ENCODE measurements at places on chromosomes 1 and 21. TPM values are rescaled to one million over a fixed set of nuclear protein-coding genes. Genes with fewer than 3 reads are reported as not detected.

DNA sequence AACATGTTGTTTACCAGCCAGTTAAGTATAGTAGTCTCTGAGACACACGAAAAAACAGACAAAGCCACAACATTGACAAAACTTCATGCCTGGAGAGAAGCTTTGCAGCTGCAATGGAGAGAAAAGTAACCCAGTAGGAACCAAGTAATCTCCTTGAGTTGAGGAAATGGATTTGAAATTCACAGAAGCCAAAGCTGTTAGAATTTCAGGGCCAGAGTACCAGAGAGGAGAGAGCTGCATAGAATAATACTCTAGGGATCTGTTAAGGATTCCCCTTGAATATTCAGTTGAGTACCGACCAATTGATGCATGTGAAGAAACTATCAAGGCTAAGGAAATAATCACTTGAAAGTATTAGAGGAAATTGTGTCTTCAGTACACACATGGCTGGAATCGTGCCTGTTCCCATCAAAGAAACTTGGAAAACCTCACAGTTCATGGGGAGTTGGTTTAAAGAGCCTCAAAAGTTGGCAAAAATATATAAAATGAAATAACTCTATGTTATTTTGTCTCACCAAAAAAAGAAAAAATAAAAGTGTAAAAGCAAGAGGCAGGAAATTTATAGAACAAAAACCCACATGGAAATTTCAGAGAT is 324.0 kb upstream of the NEGR1 start:
- no peak overlapping the region for H3K27ac ChIP-seq
- DNase-seq, result no peak
- H3K4me1 ChIP-seq, result no peaks in the 10 kb centered on the region
- no peak overlapping the region for H3K4me3 ChIP-seq
- no peaks in the 10 kb centered on the region for H3K27me3 ChIP-seq

LCE1D gene
- total RNA-seq, result not detected

GRCh38 chr21:33228455-33228854 is 1.3 kb upstream of the IFNAR2 start:
- H3K36me3 ChIP-seq, result no peaks in the 10 kb centered on the region
- H3K4me1 ChIP-seq, result peaks cover 34% of the 10 kb centered on the region
- no peak for DNase-seq
- H3K27ac ChIP-seq, result no peak overlapping the region
- H3K27me3 ChIP-seq, result peaks cover 8% of the 10 kb centered on the region
- H3K4me3 ChIP-seq, result peak overlapping the region; percentile 91

DNA sequence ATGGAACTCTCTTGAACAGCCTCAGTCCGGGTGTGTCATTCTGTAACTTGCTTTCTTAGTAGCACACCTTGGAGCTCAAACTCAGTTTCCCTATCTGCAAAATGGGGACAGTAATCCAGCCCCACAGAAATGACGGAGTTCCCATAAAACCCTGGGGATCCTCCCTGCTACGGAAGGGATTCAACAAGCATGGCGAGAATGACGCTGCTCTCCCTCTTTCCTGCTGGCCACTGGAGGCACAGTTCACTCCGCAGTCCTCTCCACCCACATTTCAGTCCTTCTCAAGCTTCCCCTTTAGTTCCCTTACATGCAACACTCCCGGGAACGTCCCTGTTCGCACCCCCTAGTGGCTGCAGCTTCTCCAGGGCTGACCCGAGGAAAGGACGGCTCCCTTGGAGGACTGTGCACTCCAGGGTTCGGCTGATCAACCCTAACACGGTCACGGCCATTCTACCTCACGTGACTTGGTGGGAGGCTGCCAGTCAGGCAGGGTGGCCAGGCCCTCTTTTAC is 20.6 kb downstream of the RUNX3 start:
- H3K4me1 ChIP-seq, result peaks cover 19% of the 10 kb centered on the region
- H3K27me3 ChIP-seq, result no peaks in the 10 kb centered on the region
- H3K4me3 ChIP-seq, result no peak overlapping the region
- peaks cover 4% of the 10 kb centered on the region for H3K36me3 ChIP-seq
- peak; percentile 60 for DNase-seq
- H3K27ac ChIP-seq, result no peak overlapping the region

ATG4C gene
- 13.2 TPM for total RNA-seq

GRCh38 chr1:203930342-203930741 is 68.9 kb downstream of the SNRPE start:
- H3K4me1 ChIP-seq, result no peaks in the 10 kb centered on the region
- no peak for DNase-seq
- no peak overlapping the region for H3K27ac ChIP-seq
- H3K36me3 ChIP-seq, result no peaks in the 10 kb centered on the region
- H3K27me3 ChIP-seq, result peaks cover 2% of the 10 kb centered on the region

DNA sequence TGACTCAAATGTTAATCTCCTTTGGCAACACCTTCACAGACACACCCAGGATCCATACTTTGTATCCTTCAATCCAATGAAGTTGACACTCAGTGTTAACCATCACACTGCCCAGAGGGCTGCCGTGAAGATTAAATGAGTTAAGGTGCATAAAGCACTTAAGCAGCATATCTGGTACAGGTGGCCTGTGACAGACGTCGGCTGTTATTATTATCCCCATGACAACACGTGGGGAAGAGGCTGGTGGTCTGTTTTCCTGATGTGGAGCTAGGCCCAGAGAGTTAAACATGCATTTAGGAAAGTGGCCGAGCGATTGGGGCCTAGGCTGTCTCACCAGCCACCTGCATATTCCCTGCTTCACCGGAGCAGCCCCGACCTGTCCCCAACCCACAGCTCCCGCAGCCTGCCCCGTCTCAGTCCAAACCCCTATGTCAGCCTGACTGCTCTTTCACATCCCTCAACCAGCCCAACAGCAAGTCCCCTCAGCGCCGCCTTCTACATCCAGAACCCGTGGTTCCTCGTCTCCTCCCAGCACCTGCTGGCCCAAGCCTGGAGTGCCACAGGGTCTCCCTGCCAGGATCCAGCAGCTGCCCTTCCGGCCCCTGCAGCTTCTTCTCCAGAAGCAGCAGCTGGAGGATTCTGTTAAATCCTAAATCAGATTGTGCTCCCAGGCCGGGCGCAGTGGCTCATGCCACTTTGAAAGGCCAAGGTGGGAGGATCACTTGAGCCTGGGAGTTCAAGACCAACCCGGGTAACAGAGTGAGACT is 77.9 kb downstream of the FBXO2 start:
- H3K27ac ChIP-seq, result no peak overlapping the region
- no peak for DNase-seq
- H3K36me3 ChIP-seq, result no peaks in the 10 kb centered on the region
- H3K27me3 ChIP-seq, result peaks cover 34% of the 10 kb centered on the region

DNA sequence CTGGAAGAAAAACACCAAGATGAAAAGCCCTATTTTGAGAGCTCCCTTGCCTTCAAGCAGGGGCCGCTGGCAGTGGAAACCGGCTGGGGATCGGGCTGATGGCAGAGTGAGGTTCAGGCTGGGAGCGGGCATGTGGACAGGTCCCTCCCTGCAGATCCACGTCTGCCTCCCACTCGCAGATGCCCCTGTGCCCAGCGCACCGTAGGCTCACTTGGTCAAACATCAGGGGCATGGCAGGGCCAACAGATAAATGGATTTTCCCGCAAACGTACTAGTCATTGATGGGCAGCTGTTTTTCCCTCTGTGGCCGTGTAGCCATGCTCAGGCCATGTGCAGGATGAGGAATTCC is 6.6 kb upstream of the C1orf174 start:
- H3K36me3 ChIP-seq, result no peaks in the 10 kb centered on the region
- DNase-seq, result no peak
- no peak overlapping the region for H3K27ac ChIP-seq
- no peak overlapping the region for H3K4me3 ChIP-seq
- peaks cover 24% of the 10 kb centered on the region for H3K4me1 ChIP-seq
- peaks cover 18% of the 10 kb centered on the region for H3K27me3 ChIP-seq

DNA sequence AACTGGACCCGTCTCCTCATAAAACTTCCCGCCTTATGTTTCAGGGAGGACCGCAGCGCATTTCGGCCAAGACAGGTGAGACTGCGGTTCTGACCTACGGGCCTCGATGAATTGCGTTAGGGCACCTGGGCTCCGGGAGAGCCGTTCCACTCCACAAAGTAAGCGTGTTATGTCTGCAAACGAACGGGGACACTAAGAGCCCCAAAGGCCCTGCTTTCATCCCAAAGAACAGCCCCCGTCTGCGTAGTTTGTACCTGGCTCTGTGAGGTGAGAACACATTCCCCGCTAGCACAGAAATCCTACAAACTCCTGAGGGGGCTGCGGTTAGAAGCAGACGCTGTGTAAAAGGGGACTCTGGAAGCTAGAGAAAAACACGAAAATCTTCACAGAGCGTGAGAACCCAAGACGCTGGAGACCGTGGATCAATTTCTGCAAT is 41.6 kb upstream of the PPIAL4F start:
- peaks cover 36% of the 10 kb centered on the region for H3K4me1 ChIP-seq
- no peak for DNase-seq
- H3K4me3 ChIP-seq, result peak overlapping the region; percentile 88
- peak overlapping the region; percentile 100 for H3K27ac ChIP-seq

GRCh38 chr1:82903626-82904025 is 1095.3 kb downstream of the TTLL7 start:
- no peaks in the 10 kb centered on the region for H3K4me1 ChIP-seq
- H3K27me3 ChIP-seq, result no peaks in the 10 kb centered on the region
- H3K4me3 ChIP-seq, result no peak overlapping the region
- no peak overlapping the region for H3K27ac ChIP-seq
- no peak for DNase-seq
- no peaks in the 10 kb centered on the region for H3K36me3 ChIP-seq

GRCh38 chr1:200323856-200324400 is 85.9 kb downstream of the ZNF281 start:
- DNase-seq, result no peak
- H3K4me3 ChIP-seq, result no peak overlapping the region
- H3K27me3 ChIP-seq, result peaks cover 4% of the 10 kb centered on the region
- no peak overlapping the region for H3K27ac ChIP-seq
- H3K36me3 ChIP-seq, result no peaks in the 10 kb centered on the region

ASTN1 gene
- total RNA-seq, result 21.8 TPM

DNA sequence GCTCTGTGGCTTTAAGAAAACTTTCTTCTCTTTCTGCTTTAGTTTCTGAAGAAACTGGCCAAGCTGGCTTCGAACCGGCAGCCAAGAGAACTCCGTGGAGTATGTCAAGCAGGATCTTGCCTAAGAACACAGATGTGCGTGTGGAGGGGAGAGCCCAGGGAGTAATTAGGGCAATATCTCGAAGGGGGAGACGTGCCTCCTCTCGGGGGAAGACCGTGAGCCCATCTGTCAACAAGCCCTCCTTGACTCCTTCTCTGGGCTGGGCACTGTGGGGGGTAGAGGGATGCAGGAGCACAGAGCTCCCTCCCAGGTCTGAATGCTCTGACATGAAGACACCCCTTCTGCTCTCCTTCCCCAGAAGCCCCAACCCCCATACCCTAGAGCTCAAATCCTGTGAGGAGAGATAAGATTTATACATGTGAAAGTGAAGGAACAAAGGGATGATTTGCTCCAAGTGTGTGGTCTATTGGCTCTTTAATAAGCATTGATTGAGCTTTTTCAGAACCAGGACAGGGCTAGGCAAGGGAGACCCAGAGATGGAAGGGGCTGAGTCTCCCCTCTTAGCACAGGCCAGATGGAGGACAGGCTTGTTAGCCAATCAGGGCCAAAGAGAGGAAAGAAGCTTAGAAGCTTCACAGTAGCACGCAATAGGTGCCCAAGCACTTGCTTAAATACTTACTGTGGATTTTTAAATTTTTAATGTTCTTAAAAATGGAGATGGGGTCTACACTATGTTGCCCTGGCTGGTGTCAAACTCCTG is 37.5 kb downstream of the EDN2 start:
- H3K36me3 ChIP-seq, result no peaks in the 10 kb centered on the region
- no peak for DNase-seq
- H3K4me1 ChIP-seq, result peaks cover 39% of the 10 kb centered on the region
- H3K4me3 ChIP-seq, result no peak overlapping the region

DNA sequence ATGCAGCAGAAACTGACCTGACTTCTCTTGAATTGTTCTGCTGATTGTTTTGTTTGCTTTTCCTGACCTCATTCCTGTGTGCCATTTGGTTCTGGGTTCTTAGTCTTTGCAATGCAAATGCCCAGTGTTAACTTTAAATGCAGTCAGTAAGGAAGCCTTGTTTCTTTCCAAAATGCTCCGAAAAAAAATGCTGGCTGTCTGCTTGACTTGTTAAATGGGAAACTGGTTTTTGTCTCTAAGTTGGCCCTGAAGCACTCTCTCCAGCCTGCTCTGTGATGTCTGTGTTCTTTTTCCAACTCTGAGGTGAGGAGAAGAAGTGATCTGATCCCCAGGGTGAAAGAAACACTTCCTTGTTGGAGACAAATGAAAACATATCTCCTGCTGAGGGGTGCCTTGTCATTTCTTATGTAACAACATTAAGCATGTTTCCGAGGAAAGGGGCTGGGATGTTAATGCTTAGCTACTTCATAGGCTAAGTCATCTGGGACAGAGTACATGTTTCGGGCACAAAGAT is 256.3 kb upstream of the ADGRL4 start:
- no peaks in the 10 kb centered on the region for H3K36me3 ChIP-seq
- H3K27ac ChIP-seq, result peak overlapping the region; percentile 4
- no peak overlapping the region for H3K4me3 ChIP-seq
- no peaks in the 10 kb centered on the region for H3K27me3 ChIP-seq
- peaks cover 30% of the 10 kb centered on the region for H3K4me1 ChIP-seq

DNA sequence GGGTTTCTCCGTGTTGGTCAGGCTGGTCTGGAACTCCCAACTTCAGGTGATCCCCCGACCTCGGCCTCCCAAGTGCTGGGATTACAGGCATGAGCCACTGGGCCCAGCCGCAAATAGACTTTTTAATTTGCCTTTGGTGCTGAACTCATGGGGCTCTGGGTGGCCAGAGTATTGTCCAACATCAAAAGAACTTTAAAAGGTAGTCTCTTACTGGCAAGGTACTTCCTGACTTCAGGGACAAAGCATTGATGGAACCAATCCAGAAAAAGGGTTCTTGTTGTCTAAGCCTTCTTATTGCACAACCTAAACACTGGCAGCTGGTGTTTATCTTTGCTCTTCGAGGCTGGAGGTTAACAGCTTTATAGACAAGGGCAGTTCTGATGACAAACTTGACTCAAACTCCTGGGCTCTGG is 3.8 kb upstream of the KTI12 start:
- no peak for DNase-seq
- H3K4me3 ChIP-seq, result no peak overlapping the region
- no peaks in the 10 kb centered on the region for H3K27me3 ChIP-seq
- H3K4me1 ChIP-seq, result peaks cover 13% of the 10 kb centered on the region
- no peak overlapping the region for H3K27ac ChIP-seq
- no peaks in the 10 kb centered on the region for H3K36me3 ChIP-seq

DNA sequence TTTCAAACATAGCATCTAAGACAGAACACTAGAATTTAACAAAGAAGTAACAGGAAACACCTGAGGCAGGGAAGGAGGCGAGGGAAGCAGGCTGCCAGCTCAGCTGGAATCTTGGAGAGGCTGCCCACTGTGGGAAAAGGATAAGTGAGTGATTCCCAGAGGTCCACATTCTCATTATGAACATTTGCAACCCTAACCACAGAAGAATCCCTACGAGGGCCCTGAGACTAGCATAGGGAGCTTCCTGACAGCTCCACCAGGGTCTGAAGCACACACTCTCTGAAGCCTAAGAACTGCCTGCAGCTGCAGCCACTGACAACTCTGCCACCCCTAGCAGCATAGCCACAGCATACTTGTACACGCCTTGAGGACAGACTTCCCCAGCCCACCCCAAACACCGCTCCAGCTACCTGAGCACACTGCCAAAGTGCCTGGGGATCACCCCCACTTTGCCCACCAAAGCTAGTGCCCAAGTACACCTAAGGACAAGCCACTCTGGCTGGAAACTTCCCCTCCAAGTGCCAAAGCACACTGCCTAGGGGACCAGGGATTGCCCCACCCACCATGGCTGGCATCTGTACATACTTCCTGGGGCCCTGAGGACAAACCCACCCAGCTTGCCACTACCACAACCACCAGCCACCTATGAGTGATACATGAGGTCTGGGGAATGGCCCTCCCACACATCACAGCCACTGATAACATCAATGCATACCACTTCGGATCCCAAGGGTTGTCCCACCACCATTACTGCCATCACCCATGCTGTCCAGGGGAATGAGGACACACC is 76.6 kb upstream of the GUCA2A start:
- no peak overlapping the region for H3K4me3 ChIP-seq
- H3K27me3 ChIP-seq, result no peaks in the 10 kb centered on the region
- peaks cover 78% of the 10 kb centered on the region for H3K36me3 ChIP-seq
- H3K4me1 ChIP-seq, result peaks cover 4% of the 10 kb centered on the region
- H3K27ac ChIP-seq, result no peak overlapping the region
